Dorsolateral prefrontal cortex (tissue), 122 donors: ENCODE measurements at places on chromosomes 1 and 21. TPM values are rescaled to one million over a fixed set of nuclear protein-coding genes. Genes with fewer than 3 reads are reported as not detected.
A peak's percentile ranks its signal among the peaks of the same experiment; 100 is the strongest.

The ATF3 gene
- 2.9 TPM for total RNA-seq

The S100A3 gene
- total RNA-seq, result not detected

DNA sequence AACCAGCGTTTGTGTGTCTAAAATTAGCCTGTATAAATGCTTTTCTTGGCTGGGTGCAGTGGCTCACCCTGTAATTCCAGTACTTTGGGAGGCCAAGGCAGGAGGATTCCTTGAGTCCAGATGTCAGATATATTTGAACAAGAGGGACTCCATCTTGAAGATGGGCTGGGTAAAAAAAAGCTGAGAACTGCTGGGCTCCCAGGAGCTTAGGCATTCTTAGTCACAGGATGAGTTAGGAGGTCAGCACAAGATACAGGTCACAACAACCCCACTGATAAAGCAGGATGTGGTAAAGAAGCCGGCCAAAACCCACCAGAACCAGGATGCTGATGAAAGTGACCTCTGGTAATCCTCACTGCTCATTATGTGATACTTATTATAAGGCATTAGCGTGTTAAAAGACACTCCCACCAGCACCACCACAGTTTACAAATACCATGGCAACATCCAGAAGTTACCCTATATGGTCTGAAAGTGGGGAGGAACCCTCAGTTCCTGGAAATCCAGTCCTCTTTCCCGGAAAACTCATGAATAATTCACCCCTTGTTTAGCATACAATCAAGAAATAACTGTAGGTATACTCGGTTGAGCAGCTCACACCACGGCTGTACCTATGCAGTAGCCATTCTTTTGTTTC is 36.2 kb upstream of the ZNF496 start:
- no peak for DNase-seq

DNA sequence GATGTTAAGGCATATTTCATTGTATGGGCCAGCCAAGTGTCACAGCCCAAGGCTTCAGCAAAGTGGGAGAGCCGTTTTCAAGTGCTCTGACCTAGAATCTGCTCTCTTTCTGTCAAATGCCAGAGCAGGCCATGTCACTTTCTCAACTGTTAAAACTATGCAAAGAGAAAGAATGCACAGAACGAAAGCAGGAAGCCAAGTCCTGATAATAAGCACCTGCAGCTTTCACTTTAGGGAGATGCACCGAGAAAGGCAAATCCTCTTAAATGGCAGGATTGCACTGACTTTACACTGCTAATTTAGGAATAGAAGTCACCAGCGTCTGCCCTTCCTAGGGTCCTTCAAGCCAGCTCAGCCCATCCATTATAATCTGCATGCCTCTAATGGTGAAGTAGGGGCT is 49.2 kb upstream of the NTPCR start:
- no peak for DNase-seq

DNA sequence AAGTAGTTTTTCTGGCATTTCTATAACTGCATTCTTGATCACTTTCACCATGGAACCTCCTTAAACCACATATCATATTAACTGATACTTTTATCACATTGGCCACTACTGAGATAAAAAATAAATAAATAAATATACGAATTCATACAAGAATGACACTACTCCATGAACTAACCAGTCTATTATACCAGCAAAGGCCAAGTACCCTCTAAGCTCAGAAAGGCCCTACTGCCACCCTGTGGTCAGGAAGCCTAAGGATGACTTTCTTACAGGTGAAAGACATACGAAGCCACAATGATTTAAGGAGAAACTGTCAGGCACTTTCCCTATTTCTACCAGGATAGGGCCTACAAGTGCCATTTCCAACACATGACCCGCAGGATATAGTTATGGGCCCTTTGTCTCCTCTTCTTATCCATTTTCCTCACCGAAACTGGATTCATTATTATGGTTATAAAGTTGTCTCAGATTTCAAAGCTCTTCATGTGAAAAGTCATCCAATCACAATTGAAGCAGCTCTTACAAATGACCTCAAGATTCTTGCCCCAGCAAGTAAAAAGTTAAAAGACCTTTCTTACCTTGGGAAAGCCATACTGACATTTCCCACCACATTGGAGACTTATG is 23.9 kb downstream of the DNAJC8 start:
- peak; percentile 26 for DNase-seq

- DNase-seq, result no peak
These were observed 50.7 kb downstream of the UBE2T start for GRCh38 chr1:202291001-202291400.

The PPM1J gene
- 5.7 TPM for total RNA-seq

DNA sequence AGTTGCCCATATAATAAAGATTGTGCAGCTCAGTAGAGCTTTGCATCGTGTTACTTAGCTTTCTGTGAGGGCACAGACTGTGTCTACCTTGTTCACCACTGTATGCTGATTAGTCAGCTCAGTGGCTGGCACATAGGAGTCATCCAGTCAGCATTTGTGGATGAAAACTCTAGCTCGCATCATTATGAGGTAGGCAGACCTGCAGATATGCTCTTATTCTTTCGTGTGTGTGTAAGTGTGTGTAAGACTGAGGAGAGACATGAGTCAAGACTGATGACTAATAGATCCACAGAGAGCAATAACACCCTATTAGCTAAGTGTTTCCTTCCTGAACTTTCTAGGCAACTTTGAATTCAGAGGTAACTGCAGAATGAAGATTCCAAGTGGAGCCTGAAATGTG is 17.1 kb downstream of the TTF2 start:
- no peak for DNase-seq

The OLIG2 gene
- total RNA-seq, result 61.6 TPM

GRCh38 chr1:203985676-203986075 is 87.2 kb upstream of the SOX13 start:
- DNase-seq, result no peak

DNA sequence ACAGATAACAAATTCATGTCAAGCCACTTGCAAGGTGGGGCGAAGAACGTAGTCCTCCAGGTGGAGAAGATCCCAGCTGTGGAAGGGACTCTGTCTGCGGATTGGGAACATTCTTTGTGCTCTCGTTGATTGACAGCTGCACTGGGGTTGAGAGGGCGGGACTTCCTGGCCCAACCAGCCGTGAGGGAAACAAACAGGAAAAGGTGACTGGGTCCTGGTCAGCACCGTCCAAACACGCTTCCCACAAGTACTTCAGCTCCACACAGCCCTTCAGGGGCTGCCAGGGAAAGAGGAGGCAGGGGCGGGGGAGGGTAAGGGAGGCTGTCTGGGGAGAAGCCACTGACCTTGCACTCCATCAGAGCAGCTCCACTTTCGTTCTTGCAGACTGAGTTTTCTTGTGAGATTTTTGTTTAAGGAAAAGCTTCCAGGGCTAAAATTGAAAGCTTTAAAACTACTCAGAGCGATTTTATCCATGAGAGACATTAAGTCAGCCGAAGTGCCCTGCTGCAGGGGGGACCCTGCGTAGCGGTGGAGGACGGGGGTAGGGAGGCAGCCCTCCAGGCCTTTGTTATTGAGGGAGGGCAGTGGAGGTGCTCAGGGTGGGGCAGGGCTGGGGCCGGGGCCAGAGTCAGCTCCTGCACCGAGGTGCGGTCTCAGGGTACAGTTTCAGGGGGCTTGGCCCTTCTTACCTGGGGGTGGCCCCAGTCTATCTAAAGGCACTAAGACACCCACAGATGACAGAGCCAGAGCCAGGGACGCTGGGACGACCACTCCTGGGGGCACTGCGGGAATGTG is 21.6 kb upstream of the STUM start:
- DNase-seq, result no peak

DNA sequence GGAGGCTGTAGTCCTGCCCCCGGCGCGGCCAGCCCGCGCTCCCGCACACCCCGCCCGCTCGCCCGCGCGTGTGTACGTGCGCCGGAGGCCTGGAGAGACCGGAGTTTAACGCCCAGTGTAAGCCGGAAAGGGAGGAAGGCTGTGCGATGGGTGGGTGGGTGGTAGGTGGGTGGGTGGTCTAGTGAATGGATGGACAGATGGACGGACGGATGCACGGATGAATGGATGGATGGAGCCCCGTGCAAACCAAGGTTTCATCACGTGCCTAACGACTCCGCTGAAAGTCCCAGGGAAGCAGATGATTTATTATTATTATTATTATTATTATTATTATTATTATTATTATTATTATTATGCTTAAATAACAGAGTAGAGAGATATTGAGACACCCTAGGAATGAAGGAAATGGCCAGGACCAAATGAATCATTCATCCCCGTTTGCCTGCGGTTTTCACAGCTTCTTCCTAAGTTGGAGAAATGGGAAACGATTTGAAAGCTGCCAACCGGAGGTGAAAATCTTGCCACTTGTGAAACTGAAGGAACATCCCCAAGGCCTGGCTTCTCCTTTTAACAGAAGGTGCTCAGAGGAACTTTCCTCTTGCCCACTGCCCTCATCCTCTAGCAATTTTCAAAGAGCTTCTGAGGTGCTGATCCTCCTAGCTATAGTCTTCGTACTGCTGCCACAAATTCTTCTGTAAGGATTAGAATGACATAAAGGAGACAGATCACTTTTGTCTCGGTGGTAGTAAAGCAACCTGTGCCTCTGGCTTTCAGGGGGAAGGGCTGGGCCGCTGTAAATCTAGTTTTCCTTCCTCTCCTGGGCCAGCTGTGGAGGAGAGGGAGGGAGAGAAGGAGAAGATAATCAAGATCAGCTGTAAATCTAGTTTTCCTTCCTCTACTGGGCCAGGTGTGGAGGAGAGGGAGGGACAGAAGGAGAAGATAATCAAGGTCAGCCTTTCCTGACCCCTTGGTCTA is 648 bp upstream of the RGS7 start:
- DNase-seq, result no peak

The KIF17 gene
- 41.6 TPM for total RNA-seq

DNA sequence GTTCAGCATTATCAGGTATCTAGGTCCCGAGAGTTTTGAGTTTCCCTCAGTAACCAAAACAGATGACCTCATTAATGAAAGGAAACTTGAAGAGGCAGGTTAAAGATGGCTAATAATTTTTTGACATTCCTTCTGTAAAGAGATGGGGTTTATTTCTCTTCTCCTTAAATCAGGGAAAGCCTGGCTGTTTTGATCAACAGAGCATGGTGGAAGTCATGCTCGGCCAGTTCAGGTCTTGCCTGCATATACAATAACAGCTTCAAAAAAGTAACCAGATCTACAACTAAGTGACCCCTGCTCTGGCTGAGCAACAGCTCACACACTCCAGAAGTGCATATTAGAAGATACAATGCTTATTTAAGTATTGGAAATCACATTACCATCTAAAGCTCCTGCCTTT is 36.6 kb upstream of the POU2F1 start:
- DNase-seq, result no peak

The ERICH3 gene
- 25.7 TPM for total RNA-seq

The CNR2 gene
- total RNA-seq, result not detected

The MANEAL gene
- total RNA-seq, result 27.5 TPM

GRCh38 chr1:178723546-178723945 is 1.5 kb upstream of the RALGPS2 start:
- no peak for DNase-seq

The LRRC3 gene
- 0.81 TPM for total RNA-seq

The LAMTOR5 gene
- total RNA-seq, result 103 TPM

- DNase-seq, result no peak
These were observed 1.6 kb upstream of the CLIC4 start for GRCh38 chr1:24743404-24744211.

GRCh38 chr1:116940814-116941599 is 31.3 kb downstream of the PTGFRN start:
- DNase-seq, result no peak

The SPATA1 gene
- 3.6 TPM for total RNA-seq

The RPE65 gene
- total RNA-seq, result not detected

The BEND5 gene
- total RNA-seq, result 23.6 TPM

DNA sequence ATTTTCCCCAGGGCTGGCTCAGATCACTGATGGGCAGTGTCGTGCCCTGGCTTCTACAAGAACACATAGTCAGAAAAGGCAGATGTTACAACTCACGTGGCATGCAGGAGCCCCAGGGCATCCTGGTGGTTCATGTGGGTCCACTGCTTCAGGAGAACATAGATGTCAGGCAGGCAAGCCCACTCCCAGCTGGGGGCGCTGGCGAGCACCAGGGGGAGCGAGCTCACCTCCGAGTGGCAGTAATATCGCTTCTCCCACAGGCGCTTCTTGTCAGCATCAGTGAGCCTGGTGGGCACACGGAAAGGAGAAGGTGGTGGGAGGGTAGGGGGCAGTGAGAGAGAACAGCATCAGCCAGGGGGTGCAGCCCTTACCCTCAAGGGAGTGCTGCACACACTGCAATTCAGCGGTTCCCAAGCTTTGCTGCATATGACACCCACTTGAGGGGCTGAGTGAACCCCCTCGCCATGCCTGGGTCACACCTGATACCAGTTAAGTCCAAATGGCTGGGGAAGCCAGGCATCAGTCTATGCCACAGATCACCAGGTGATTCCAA is 34.3 kb upstream of the PPP1R15B start:
- no peak for DNase-seq

The TAF13 gene
- total RNA-seq, result 63.5 TPM

DNA sequence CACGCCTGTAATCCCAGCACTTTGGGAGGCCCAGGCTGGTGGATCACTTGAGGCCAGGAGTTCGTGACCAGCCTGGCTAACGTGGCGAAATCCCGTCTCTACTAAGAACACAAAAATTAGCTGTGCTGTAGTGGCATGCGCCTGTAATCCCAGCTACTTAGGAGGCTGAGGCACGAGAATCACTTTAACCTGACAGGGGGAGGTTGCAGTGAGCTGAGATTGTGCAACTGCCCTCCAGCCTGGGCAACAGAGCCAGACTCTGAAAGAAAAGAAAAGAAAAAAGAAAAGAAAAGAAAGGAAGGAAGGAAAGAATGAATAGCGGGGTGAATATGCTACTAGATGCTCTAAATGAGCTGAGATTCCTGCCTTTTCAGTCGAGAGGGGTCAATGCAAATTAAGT is 7.1 kb downstream of the GFI1 start:
- no peak for DNase-seq

DNA sequence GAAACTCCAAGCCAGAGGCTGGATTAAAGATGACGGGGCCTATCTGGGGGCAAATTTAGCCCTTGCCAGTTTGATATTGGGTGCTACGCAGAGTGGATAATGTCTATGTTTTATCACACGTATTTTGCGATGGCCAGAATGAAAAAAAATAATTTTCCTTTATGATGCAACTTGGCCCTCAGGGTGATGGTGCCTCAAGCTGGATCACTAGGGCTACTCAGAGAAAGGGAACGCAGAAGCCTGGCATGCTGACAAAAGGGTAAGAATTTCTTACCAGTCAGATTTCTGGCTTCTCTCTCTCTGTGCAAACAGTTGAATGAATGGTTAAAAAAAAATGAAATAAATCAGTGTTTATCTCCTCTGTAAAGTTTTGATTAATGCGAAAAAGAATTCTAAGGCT is 32.6 kb upstream of the NEK2 start:
- DNase-seq, result no peak

DNA sequence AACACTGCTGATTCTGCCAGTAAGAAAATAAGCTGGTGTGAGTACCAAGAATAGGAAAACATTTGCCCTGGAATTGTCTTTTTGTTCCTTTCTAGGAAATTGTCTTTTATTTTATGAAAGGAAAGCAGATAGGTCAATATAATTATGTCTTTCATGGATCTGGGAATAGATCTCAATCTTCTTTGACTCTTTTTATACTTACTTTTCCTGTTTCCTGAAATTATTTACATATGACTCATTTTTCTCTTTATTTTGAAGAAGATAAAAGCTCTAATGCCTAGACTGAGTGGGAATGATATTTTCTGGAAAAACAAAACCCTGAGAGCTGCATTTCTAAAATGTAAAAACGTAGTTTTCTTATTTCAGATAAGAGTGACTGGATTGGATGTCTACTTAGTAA is 100.1 kb downstream of the MAN1A2 start:
- DNase-seq, result no peak

GRCh38 chr1:23616292-23616824 is 57.1 kb upstream of the ID3 start:
- DNase-seq, result no peak

The TMEM52 gene
- 2.3 TPM for total RNA-seq

The FAM167B gene
- 4.8 TPM for total RNA-seq
